ENCODE measurements at places on chromosomes 6 and 20. TPM values are rescaled to one million over a fixed set of nuclear protein-coding genes. Genes with fewer than 3 reads are reported as not detected.

GRCh38 chr6:110185879-110186278, 5.7 kb downstream of the CDC40 start:
- H3K4me3 ChIP-seq, result no peak overlapping the region
- DNase-seq, result no peak
- H3K4me1 ChIP-seq, result peaks cover 34% of the 10 kb centered on the region
- H3K27me3 ChIP-seq, result no peaks in the 10 kb centered on the region

Gene TMEM242
- 10.3 TPM for total RNA-seq

DNA sequence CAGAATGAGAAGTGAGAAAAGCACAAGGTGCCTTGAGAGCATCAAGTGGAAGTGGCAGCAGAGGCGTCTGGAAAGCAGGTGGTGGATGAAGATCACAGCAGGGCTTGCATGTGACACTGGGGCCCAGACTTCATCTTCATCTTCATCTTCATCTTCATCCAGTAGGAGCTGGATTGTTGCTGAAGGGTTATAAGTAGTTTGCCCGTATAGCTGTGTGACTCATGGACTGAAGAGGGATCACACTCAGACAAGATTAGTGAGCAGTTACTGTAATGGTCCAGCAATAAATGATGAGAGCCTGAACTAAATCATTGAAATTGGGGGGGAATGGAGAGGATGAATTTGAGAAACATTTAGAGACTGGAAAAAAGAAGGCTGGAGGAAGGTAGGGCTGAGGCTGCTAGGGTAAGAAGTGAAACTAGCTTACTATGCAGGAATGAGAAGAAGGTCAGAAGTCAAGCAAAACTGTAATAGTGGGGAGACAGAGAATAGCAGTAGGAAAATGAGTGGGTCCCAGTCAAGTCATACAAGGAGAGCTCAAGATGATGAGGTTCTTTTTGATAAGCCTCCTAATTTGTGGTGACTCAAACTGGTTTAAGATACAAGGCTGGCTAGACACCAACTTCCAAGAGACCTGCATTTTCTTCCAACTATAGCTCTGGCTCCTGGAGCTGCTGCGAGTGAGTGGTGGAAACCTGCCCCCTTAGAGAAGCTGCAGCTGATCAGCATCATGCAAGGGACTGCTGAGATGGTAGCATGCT, 92.3 kb upstream of the BEND6 start:
- H3K4me1 ChIP-seq, result no peaks in the 10 kb centered on the region
- H3K36me3 ChIP-seq, result no peaks in the 10 kb centered on the region
- H3K4me3 ChIP-seq, result no peak overlapping the region
- no peak for DNase-seq

- DNase-seq, result peak; percentile 7
- H3K4me1 ChIP-seq, result peaks cover 23% of the 10 kb centered on the region
- no peaks in the 10 kb centered on the region for H3K27me3 ChIP-seq
- H3K36me3 ChIP-seq, result no peaks in the 10 kb centered on the region
- no peak overlapping the region for H3K27ac ChIP-seq
Measured at GRCh38 chr6:107668743-107669474, 155.2 kb downstream of the SCML4 start.

- DNase-seq, result no peak
- no peaks in the 10 kb centered on the region for H3K27me3 ChIP-seq
- H3K4me1 ChIP-seq, result no peaks in the 10 kb centered on the region
- no peaks in the 10 kb centered on the region for H3K36me3 ChIP-seq
Measured at GRCh38 chr6:21277601-21278374, 315.8 kb upstream of the SOX4 start.

DNA sequence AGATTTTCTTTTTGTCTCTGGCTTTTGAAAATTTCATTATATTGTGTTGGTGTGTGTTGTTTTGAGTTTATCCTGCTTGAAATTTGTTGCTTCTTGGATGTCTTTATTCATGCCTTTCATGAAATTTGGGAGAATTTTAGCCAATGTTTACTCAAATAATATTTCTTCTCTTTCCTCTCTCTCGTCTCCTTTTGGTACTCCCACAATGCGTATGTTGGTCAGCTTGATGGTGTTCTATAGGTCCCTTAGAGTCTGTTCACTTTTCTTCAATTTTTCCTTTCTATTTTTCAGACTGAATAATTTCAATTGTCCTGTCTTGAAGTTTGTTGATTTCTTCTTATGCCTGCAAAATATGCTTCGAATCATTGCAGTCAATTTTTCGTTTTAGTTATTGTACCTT, 39.6 kb downstream of the SCP2D1 start:
- no peaks in the 10 kb centered on the region for H3K36me3 ChIP-seq
- H3K4me3 ChIP-seq, result no peak overlapping the region
- no peak for DNase-seq
- H3K27ac ChIP-seq, result no peak overlapping the region
- H3K27me3 ChIP-seq, result no peaks in the 10 kb centered on the region
- H3K4me1 ChIP-seq, result no peaks in the 10 kb centered on the region

Gene SLC22A2
- not detected for total RNA-seq

Gene IMPG1
- total RNA-seq, result not detected

GRCh38 chr6:170553534-170554012, 466 bp upstream of the PSMB1 start:
- H3K4me3 ChIP-seq, result peak overlapping the region; percentile 86
- DNase-seq, result peak; percentile 62
- H3K27ac ChIP-seq, result peak overlapping the region; percentile 88
- H3K36me3 ChIP-seq, result peaks cover 27% of the 10 kb centered on the region
- peaks cover 25% of the 10 kb centered on the region for H3K4me1 ChIP-seq
- no peaks in the 10 kb centered on the region for H3K27me3 ChIP-seq

DNA sequence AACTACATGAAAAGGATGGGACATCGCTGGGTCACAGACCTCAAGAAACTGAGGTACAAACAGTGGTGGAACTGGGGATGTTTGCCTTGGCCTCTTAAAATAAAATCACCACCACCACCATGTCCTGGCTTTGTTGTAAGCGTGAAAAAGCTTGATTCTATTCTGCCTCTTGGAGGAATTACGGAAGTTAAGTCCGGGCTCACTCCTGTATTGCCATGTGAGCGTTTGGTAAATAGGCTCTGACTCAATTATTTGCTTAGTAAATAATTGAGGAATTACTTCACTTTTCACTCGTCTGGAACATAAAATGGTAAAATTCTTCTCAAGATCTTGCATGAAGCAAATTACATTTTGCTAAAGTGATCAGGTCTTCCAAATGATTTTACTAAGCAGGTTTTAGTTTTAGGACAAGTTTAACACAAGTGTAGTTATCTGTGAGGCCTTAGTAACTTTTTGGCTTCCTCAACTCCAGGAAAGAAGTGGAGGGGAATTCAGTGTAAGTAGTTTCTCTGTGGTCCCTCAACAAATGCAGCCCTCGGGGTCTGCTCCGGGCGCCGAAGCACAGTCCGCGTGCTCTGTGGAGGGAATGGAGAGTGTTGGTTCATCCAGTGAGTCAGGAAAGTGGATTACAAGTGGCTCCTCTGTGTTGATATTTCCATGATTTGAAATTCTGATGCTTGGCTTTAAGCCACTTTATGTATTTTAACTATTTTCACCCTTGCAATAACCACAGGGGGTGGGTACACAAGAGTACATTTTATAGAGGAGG, 23.8 kb downstream of the IYD start:
- H3K4me1 ChIP-seq, result no peaks in the 10 kb centered on the region
- no peak for DNase-seq
- H3K36me3 ChIP-seq, result no peaks in the 10 kb centered on the region
- H3K27ac ChIP-seq, result no peak overlapping the region

GRCh38 chr20:36855241-36855657, 20.7 kb upstream of the TLDC2 start:
- peaks cover 18% of the 10 kb centered on the region for H3K4me1 ChIP-seq
- no peaks in the 10 kb centered on the region for H3K36me3 ChIP-seq
- no peak overlapping the region for H3K4me3 ChIP-seq
- H3K27me3 ChIP-seq, result no peaks in the 10 kb centered on the region
- H3K27ac ChIP-seq, result no peak overlapping the region
- no peak for DNase-seq

Gene PDE10A
- not detected for total RNA-seq

DNA sequence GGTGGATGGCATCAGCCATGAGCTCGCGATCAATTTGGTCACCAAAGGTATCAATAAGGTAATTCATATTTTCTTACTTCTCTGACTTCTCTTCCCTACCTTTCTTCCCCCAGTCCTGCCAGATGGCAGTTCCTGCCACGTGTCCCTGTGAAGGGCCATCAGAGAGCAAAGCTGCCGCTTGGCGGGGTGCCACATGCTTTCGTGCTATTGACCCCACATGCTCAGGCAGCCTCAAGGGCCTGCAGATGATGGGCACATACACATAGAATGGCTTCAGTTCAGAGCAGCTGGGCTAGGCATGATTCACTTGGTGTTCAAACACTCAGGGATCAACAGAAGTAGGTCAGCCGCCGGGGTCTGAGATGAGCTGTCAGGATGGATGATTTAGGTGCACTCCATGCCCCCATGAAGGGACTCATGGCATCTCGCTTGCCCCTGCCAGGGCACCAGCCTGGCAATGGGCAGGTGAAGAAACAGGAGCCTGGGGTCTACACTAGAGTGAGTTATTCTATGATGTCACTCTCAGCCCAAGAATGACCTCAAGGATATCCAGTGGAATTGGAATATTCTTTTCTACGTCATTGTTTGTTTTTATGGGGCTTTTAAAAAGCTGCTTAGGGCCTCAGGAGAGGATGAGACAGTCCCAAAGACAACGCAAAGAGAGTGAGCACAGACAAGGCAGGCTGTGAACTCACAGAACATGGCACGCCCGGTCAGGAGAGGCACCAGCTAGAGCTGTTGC, 25.5 kb downstream of the BANF2 start:
- H3K4me1 ChIP-seq, result no peaks in the 10 kb centered on the region
- no peaks in the 10 kb centered on the region for H3K36me3 ChIP-seq
- no peak for DNase-seq
- H3K4me3 ChIP-seq, result no peak overlapping the region
- no peaks in the 10 kb centered on the region for H3K27me3 ChIP-seq

DNA sequence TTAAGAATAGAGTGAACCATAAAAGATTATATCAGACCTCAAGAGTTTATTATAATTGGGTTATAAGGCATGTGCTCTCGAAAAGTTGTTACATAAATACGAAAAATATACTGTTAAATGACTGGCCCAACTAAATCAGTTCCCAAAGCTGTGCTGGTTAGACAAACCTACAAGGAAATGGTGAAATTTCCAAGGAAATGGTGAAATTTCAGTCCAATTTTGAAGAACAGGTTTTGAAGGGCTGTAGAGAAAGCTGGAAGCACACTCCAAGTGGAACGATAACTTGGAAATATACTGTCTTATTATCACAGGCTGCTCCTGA, 400 bp upstream of the TRMT11 start:
- H3K36me3 ChIP-seq, result no peaks in the 10 kb centered on the region
- peak overlapping the region; percentile 91 for H3K27ac ChIP-seq
- no peaks in the 10 kb centered on the region for H3K27me3 ChIP-seq
- H3K4me1 ChIP-seq, result peaks cover 5% of the 10 kb centered on the region
- peak overlapping the region; percentile 79 for H3K4me3 ChIP-seq

- no peak overlapping the region for H3K27ac ChIP-seq
- H3K36me3 ChIP-seq, result no peaks in the 10 kb centered on the region
- H3K4me3 ChIP-seq, result no peak overlapping the region
- H3K27me3 ChIP-seq, result no peaks in the 10 kb centered on the region
- no peak for DNase-seq
- H3K4me1 ChIP-seq, result peaks cover 24% of the 10 kb centered on the region
Measured at GRCh38 chr6:158058171-158058651, 76.5 kb downstream of the SYNJ2 start.
